ENCODE measurements at places on chromosomes 3 and 15.

DNA sequence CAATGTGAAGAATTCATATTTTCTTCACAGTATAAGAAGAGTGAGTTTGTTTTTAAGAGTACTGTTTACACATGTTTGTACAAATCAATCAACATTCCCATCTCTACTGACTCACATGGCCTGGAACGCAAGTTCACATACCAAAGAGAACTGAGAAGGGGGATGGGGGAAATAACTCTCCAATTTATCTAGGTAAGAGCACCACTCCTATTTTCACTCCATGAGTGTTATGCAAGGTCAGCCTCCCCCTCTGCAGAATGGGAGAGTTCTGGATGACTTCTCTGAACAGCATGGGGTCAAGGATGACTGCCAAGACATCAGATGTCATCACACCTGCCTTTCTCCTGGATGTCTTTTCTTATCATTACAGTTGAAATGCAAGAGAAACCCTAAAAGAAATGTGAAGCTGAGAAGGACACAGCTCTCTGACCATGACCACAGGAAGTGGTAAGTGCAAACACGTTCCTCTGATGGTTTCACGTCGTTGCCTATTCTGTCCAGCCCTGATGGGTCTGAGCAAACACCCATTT lies 95.2 kb downstream of the SEMA6D start:
- DNase-seq, result no peak

DNA sequence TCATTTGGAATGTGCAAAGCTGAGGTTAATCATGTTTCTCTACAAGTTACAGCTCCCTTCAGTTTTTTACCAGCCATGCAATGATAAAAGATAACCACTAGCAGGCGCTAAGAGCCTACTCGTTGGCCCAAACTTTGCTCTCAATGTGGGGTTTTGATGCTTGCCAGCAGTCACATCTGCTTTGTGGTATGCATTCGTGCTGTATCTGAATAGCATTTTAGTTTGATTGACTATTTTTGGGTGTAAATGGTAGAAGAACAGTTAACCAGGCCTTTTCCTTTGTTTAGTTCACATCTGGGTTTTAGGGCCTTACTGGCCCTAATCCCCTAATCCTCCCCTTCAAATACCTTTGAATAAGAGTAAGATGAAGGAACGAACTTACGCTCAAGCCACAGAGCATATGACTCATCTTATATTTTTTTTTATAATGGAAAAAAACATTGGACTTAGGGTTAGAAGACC lies 4.4 kb upstream of the CLDN11 start:
- DNase-seq, result peak; percentile 81

DNA sequence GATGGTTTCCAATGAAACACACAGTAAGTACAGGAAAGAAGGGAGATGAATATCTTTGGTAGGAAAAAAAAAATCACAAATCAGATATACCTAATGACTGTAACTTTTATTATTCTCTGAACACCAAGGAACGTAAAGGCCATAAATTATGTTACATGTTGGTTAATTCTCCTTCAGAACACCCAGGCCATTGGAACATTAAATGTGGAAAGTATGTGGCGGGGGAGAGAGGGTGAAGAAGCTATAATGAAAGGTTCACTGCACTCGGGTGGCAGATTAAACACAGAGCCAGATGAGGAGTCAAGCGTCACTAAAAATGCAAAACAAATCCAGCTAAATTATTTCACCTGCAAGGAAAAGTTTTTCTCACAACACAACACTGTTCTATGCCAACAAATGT lies 193.8 kb downstream of the FHIT start:
- no peak for DNase-seq

- DNase-seq, result no peak
These were observed 78.3 kb upstream of the POLG start for GRCh38 chr15:89412905-89413411.

DNA sequence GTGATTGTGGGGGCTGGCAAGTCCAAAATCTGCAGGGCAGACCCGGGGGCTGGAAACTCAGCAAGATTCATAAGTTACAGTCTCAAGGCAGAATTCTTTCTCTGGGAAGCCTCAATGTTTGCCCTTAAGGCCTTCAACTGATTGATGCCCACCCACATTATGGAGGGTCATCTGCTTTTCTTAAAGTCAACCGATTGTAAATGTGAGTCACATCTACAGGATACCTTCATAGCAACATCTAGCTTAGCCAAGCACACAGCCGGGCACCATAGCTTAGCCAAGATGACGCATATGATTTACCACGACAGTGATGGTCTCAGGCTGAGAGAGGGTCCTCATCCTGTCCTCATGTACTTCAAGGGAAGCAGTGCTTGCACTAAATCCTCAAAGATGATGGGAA lies 43.5 kb downstream of the IDH2 start:
- no peak for DNase-seq

GRCh38 chr15:59746777-59747176 lies 57.7 kb upstream of the BNIP2 start:
- DNase-seq, result no peak

DNA sequence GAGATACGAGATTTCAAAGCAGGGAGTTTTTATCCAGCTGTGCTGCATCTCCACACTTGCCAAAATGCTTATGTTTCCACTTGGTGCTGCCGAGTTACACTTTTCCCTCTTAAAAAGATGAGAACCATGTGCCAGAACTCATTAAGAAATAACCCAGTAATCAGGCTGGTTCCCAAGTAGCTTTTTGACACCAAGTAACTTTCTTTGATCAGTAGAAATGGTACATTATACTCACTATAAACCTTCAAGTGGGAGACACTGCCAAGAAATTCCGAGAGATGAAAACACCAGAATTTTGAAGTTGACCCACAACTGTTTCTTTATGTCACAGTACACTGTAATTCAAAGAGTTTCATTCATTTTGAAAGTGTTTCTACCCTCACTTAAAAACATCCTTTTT lies 164.6 kb upstream of the CCDC54 start:
- no peak for DNase-seq

DNA sequence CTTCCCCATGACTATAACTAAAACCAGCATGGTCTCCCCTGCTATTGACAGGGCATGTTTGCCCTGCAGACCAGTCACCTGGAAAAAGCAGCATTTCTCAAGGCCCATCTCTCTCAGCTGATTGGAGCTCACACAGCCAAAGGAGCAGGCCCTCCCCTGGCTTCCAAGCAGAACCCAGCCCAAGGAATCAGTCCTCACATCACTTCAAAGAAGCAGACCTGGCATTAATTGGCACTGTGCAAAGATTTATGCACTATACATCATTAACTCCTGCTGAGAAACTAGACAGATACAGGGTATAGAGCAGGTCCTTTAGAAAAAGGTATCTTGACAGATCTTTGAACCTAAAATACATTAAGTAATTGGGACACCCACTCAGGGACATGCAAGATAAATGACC lies 323.8 kb upstream of the PPP2R3A start:
- DNase-seq, result no peak

- no peak for DNase-seq
These were observed 9.0 kb downstream of the ISL2 start for GRCh38 chr15:76345583-76345879.

- DNase-seq, result no peak
These were observed 101.2 kb downstream of the SEC22A start for GRCh38 chr3:123302961-123303360.

GRCh38 chr3:60010781-60011180 lies 961.0 kb upstream of the CFAP20DC start:
- no peak for DNase-seq

DNA sequence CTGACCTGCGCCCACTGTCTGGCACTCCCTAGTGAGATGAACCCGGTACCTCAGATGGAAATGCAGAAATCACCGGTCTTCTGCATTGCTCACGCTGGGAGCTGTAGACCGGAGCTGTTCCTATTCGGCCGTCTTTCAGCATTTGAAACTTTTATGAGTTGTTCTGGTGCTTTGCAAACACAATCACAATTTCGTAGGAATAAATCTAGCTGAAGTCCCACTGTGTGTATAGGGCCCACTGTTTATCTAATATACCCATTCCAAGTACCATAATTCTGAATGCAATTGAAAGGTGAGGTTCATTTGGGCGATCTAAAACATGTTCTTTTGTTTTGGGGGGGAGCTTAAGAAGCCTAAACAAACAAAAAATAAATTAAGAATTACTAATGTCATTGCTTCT lies 572.1 kb downstream of the FGF12 start:
- no peak for DNase-seq

DNA sequence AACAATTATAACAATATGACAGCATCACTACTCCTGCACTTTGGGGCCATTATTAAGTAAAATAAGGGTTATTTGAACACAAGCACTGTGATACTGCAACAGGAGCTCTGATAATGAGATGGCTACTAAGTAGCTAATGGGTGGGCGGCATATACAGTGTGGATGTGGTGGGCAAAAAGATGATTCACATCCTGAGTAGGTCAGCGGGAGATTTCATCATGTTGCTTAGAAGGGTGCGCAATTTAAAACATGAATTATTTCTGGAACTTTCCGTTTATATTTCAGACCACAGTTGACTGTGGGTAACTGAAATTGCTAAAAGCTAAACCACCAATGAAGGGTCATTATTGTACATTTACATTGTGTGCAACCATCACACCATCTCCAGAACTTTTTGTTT lies 42.3 kb downstream of the FBXO22 start:
- DNase-seq, result no peak

DNA sequence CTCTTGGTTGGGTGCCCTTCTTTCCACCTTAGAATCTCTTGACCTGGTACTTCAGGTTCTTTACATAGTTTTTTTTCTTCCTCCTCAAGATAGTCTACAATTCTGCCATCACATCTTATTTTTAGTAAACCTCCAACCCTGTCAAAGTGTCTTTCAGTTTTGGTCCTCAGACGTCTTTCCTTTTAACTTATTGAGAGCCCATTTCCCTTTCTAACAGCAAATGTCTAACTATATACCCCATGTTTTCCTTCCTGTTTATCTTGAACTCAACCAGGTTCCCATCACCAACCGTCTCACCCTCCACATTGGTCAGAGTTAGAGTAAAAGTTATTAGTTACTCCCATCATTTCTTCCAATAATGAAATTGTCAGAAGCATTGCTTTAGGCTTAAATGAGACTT lies 10.4 kb downstream of the KBTBD12 start:
- no peak for DNase-seq

- DNase-seq, result no peak
These were observed 29.9 kb downstream of the CGNL1 start for GRCh38 chr15:57406062-57406772.

All from lung microvascular endothelial cell (primary cell).